Hematopoietic multipotent progenitor cell treated with erythropoietin and hydrocortisone succinate and interleukin-3 and kit ligand, for 17 days (in vitro differentiated cells): ENCODE measurements at places on chromosomes 2 and 18.

GRCh38 chr18:61530681-61531080 is 197.5 kb downstream of the CDH20 start:
- DNase-seq = no peak

DNA sequence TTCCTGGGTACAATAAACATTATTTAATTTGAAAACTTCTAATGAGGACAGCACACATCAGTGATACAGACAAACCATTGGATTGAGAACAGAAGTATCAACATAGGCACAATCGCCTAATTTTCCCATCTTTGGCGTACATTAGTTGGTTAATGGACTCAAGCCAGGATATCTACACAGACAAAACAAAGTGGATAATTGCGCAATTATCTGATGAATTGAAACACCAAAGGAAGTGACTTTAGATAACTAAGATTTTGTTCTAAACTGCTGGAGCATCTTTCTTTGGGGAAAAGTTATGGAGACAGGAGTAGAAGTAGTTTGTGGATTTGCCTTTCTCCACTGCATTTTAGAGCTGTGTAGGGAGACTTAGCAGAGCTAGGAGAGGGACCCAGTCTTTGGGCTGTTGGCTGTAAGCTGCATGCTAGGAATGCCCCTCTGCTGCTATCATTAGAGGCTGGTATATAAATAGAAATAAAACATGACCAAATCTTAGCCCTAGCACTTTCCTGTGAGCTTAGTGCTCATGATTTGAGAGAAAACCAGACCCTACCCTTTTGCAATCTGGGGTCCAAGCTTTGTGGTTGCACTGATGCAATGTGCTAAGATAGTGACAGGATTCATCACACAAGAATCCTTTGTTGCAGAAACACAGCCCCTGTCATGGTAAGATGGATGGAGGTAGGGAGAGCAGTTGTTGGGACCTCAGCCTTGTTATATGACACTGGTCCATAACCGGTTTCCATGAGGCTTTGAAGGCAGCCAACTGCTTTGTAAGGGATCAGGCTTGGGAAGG is 264.5 kb upstream of the PIK3C3 start:
- no peak for DNase-seq

DNA sequence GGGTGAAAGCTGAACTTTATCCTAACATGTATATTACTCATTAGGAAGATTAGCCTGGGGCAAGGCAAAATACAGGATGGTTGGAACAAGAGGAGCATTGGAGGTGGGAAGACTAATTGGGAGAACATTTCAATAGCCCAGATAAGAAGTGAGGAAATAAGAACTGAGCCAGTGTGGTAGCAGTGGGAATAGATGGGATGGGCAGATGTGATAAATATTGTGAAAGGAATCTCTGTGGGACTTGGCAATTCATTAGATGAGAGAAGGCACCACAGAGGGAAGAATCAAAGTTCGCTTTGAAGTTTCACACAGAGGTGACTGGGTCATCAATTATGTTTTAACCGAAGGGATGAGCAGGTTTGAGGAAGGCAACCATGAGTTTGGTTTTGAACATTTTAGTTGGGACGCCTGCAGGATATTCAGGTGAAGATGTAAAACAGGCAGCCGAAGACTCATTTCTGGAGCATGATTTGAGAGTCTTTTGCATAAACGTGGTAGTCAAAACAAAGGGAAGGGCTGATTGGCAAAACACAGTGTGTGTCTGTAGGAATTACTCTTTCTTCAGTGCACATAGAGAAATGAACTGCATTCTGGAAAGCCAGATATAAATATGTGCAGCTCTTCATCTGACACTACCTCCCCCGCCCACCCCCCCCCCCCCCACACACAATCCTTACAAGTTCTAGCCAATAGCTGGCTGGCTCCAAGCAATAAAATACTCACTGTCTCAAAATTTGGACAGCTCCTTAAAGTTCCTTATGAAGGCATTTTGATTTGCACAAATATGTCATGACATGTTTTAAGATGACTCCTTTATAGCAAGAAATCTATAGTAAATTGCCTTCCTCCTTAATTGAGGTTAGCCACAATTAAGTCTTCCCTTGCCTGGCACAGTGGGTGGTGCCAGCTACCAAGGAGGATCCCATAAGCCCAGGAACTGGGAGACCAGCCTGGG is 1.9 kb upstream of the SLC1A4 start:
- no peak for DNase-seq

- no peak for DNase-seq
Measured at GRCh38 chr2:127712999-127713398, 11.7 kb downstream of the SFT2D3 start.

- DNase-seq = no peak
Measured at GRCh38 chr2:135163306-135163705, 111.2 kb downstream of the RAB3GAP1 start.

DNA sequence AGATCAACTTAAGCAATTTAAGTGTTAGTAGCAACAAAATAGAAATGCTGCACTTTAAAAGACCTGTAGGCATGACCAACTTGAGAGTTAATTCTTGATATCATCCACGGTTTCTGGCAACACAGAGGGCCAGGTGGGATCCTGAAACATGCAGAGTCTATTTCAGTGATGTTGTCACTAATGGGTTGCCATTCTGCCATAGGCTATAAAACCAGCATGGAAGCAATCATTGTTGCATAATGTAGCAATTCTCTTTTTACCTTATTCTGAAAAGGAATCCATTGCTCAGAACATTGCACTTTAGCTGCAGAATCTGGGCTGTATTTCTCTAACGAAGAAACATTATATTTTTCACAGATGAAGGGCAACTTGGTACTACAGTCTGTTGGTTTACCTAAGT is 53.9 kb upstream of the CD302 start:
- no peak for DNase-seq

GRCh38 chr2:5230855-5231254 is 461.3 kb upstream of the SOX11 start:
- DNase-seq = no peak

- no peak for DNase-seq
Measured at GRCh38 chr2:176174382-176174823, 14.1 kb upstream of the HOXD1 start.

GRCh38 chr2:163737563-163737962 is 1.8 kb upstream of the FIGN start:
- DNase-seq = no peak

GRCh38 chr2:207265869-207266268 is 100.1 kb upstream of the KLF7 start:
- DNase-seq = no peak

DNA sequence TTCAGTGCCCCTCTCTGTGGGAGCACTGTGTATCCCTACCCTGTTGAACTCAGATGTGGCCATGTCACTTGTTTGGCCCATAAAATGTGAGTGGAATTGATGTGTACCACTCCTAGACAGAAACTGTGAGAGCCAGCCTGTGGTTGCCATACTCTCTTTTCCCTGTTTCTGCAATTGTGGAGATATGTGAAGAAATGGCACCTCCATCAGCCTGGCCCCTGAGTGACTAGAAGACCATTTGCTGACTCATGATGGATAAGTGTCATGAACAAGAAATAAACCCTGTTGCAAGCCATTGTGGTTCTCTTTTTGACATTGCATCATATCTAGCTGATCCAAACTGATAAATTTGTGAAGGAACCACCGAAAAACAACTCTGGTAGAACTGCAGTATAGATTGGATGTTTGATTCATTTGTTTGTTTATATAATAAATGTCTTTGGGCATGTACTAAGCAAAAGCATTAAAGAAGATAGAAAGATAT is 214.5 kb upstream of the FBXO11 start:
- DNase-seq = no peak

DNA sequence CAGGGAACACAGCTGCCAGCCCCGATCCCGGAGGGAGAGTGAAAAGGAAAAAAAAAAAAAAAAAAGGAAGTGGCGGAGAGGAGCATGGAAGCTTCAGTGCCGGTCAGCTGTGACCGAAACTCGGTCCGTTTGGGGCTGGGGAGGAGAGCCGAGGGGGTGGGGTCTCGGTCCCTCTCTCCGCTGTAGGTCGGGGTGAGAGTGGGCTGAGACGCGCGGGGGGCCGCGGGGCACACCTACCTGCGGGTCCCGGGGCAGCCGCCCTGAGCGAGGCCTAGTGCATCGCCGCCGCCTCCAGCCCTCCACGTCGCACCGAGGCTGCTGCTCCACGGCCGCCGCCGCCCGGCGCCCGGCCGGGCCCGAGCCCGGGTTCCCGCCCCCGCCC is 536 bp downstream of the VPS54 start:
- no peak for DNase-seq

DNA sequence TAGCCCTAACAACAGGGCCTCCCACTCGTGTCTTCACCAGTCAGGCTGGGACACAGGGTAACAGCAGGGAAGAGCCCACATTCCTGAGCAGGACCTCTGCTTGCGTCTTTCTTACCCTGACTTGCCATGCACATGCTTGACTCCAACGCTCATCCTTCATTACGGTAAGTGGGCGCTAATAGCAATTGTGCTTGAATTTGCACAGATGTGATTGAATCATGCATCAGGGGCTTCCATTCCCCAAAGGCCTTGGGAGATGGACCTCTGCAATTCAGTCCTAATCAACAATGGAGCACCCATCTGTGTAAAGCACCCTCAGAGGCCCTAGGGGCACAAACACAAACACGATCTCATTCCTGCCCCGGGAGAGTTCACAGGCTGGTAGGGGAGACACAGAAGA is 13.5 kb downstream of the TEX51 start:
- no peak for DNase-seq

GRCh38 chr2:96523659-96524481 is 12.7 kb upstream of the ARID5A start:
- DNase-seq = no peak

GRCh38 chr2:8545695-8546611 is 135.9 kb upstream of the ID2 start:
- no peak for DNase-seq

GRCh38 chr2:240277073-240277806 is 136.8 kb upstream of the OTOS start:
- DNase-seq = no peak

GRCh38 chr2:241945311-241945710 is 75.8 kb downstream of the RTP5 start:
- no peak for DNase-seq

GRCh38 chr2:37630776-37631175 is 40.7 kb downstream of the CDC42EP3 start:
- DNase-seq = no peak

DNA sequence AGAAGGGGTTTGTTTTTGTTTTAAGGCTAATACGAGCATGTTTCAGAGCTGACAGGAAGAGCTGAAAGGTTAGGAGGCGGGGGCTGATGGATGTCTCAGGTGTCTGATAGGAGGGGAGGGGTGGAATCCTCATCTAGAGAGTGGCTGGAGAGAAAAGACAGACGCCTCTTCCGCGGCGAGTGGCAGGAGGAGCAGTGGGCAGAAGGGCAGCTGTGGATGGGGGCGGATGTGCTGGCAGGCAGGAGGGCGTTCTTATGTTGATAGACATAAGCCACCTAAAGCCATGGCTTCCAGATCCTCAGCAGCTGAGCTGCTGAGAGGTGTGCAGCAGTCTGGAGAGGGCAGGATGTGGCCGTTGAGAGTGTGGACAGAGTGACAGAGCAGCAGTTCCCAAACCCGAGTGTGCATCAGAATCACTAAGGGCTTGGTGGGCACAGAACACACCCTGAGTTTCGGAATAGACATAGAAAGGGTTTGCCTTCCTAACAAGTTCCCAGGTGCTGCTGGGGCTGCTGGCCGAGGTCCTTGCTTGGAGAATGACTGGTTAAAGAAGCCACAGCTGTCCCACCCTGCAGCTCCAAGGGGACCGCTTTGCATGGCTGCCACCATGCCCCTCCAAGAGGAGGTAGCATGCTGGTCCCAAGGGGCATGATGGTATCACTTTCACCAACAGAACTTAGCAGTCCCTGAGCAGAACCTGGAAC is 3.0 kb upstream of the ITM2C start:
- DNase-seq = no peak

DNA sequence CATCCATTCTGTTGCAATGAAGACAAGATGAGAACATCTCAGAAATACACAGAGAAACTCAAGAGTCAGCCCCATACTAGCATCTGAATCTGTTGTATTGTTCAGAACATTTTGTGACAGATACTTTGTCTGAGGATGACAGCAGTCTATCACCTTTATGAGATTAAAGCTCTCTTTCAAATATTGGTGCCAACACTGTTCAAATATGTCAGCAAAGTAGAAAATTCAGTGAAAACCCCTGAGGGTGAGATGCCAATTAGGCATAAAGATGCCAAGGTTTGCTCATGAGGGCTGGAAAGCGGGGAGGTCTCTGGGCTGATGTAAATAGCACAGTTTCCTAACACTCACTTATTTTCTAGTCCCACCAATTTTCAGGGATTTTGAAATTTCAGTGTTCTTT is 1054.2 kb upstream of the CRIM1 start:
- no peak for DNase-seq

- DNase-seq = no peak
Measured at GRCh38 chr2:220781622-220782241, 790.4 kb downstream of the EPHA4 start.

- DNase-seq = no peak
Measured at GRCh38 chr18:57771193-57771592, 31.9 kb downstream of the ATP8B1 start.

DNA sequence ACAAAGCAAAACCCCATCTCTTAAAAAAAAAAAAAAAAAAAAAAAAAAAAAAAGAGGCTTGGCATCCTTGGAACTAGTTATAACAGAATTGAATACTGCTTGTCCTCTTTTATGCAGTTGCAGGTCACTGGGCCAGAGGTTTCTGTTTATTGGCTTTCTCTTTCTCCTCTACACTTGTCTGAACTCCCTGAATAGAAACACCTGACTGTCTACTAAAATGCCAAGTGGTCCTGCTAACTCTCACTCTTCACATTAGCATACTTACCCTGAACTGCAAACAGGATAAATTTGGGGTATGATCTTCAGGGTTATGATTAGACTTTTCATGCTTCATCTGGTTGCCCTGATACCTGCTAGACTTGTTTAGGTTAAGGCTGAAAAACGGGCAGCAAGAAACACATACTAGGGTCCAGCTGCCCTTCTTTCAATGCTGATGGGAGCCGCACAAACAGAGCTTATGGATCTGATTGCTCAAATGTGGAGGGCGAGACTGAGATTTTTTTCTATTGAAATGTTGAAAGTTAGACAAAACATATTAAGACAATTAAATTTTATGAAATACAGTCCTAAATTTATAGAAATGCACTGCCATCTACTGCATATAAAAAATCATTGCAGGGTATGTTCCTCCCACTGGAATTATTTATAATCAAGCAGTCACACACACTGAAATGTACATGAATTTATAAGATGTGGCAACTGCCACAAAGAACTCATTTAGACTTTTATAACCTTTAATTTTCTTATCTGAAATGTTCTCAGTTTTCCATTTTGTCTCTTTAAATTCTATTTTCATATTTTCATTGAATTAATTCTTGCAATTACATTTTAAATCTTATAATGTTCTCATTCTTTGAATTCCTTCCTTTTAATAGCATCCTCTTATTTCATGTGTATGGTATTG is 40.8 kb downstream of the GTF3C3 start:
- DNase-seq = no peak
